SK-N-DZ (cell line): ENCODE measurements at places on chromosomes 3 and 15.

GRCh38 chr3:9673082-9673481 is 23.8 kb downstream of the MTMR14 start:
- no peak for DNase-seq

GRCh38 chr3:143832433-143832832 is 15.8 kb downstream of the SLC9A9 start:
- no peak for DNase-seq

GRCh38 chr3:42745776-42746454 is 27.1 kb downstream of the CCDC13 start:
- no peak for DNase-seq

GRCh38 chr3:138797508-138798038 is 37.2 kb downstream of the PIK3CB start:
- DNase-seq = no peak

DNA sequence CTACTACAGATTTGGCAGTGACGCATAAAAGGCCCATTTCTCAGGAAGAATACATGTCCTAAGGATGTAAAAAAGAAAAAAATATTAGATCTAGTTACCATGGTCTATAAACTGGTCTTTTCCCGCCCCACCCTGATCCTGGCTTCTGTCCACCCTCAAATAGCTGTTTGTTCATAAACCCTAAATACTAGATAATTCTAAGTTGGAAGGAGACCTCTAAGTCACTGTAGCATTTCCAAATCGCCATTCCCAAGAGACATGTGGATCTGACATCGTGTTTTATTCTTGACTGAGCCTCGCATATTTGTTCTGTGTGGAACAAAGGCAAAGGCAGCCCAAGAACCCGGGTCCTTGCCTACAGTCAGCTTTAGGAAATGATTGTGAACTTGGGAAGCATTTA is 49.0 kb downstream of the LMCD1 start:
- DNase-seq = no peak

DNA sequence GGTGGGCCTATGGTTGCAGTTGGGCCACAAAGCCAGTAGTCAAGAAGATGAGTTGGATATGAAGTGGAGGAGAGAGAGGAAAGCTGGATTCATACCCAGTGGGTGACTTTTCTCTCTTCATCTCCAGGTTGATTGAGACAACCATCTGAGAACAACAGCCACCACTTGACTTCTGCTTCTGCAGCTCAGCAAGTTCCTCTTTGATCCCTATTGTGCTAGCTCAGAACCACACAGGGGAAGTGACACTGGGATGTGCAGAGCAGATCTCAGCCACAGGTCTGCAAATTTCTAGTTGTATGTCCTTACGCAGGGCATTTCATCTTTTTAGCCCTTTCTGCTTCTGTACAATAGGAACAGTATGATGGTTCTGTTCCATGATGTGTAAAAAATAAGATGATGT is 459.2 kb upstream of the ARRDC4 start:
- DNase-seq = no peak

- DNase-seq = no peak
Measured at GRCh38 chr3:46667061-46667621, 26.3 kb downstream of the ALS2CL start.
